Motor neuron (in vitro differentiated cells): ENCODE measurements at places on chromosomes 7 and 10. TPM values are rescaled to one million over a fixed set of nuclear protein-coding genes. Genes with fewer than 3 reads are reported as not detected.

Gene CLRN3
- not detected in 2 replicates for total RNA-seq

Gene TUBAL3
- total RNA-seq, result not detected in 2 replicates

Gene TMEM225B
- total RNA-seq, result 1.9 and 2.0 TPM in 2 replicates

Gene NCOA4
- 162 and 163 TPM in 2 replicates for total RNA-seq

Gene ADAM8
- total RNA-seq, result 0.94 and 1.2 TPM in 2 replicates

Gene TUBB8
- total RNA-seq, result 0.33 and 0.56 TPM in 2 replicates

Gene PLPP4
- total RNA-seq, result 0.33 TPM in 1 of 2 replicates, not detected in the other

Gene OR6B1
- total RNA-seq, result 0.10 TPM in 1 of 2 replicates, not detected in the other

Gene MMD2
- 0.09 TPM in 1 of 2 replicates, not detected in the other for total RNA-seq

Gene SKIDA1
- 12.9 and 14.2 TPM in 2 replicates for total RNA-seq

Gene ZNF12
- total RNA-seq, result 18.5 and 23.3 TPM in 2 replicates
